ENCODE measurements at places on chromosomes 11 and 22. TPM values are rescaled to one million over a fixed set of nuclear protein-coding genes. Genes with fewer than 3 reads are reported as not detected.

GRCh38 chr11:14975252-14975587 is 3.1 kb upstream of the CALCA start:
- DNase-seq, result no peak

GRCh38 chr11:78973876-78974275 is 399.2 kb upstream of the NARS2 start:
- DNase-seq, result no peak

- DNase-seq, result no peak
Observed at GRCh38 chr11:132994966-132995365, 537.3 kb downstream of the OPCML start.

- DNase-seq, result no peak
Observed at GRCh38 chr11:48036011-48036410, 55.7 kb downstream of the PTPRJ start.

GRCh38 chr11:3942160-3942955 is 86.9 kb downstream of the STIM1 start:
- no peak for DNase-seq

DNA sequence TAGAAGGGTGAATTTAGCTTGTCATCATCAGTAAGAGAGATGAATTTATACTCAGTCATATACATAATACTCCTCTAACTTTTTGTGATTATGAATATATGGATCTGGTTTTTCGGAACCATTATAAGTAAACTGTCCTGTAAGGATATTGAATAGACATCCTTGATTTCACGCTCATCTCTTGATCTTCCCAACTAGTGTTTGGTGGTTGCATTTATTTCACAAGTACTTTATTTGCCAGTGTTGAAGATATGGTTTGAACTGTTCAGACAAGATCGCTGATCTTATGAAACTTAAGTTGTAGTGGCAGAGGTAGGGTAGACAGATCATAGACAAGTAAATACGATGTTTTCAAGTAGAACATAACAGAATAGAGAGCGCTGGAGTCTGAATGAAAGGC is 3.0 kb downstream of the FBXO7 start:
- no peak for DNase-seq

EXPH5 gene
- 28.6 TPM for total RNA-seq

DNA sequence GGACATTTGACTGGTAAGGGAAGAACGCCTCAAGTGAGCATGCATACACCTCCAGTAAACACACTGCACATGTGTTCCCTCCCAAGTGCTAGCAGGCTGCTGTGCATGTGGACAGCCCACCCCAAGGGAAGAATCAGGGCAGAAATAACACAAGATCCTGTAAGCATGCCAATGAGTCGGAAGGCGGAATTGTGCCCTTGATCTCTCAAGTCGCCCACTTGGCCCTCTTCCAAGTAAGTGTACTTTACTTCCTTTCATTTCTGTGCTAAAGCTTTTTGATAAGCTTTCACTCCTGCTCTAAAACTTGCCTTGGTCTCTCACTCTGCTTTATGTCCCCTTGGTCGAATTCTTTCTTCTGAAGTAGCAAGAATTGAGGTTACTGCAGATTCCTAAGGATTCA is 139.6 kb downstream of the TRPC6 start:
- no peak for DNase-seq

PKDREJ gene
- total RNA-seq, result 0.19 TPM

DNA sequence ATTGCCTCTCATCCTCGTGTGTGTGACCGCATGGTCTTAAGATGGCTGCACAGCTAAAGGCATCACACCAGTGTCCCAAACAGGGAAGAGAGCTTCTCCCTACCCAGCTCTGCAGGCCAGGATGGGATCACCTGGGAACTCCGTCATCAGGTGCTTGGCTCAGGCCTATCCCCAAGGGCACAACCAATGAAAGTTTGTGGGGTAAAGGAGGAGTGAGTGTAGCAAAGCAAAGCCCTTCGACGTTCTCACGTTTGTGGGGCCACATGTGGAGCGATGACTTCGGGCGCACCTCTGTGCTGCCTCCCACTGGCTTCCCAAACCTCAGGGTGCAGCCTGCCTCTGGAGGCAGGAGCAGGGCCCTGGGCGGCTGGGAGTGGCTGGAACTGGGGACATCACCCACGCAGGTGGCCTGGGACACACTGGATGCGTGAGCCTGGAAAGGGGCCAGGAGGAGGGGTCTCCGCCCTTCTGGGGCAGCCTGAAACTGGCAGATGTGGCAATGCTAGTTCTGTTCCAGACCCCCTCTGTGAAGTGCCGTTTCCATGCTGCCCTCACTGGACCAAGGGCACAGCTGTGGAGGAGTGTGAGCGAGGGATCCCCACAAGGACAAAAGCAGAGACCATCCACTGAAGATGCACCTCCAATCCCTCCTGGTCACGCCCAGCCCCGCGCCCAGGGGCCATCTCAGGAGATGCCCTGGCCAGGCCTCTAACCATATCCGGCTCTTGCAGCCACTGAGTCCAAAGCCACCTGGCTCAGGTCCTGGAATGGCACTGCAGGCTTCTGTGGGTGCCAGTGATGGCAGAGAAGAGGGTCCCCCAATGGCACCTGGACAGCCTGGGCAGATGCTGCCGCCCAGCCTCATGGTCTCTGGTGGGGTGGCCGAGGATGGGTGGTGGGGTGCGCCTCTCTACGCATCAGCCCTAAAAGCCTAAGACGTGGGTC is 30.6 kb upstream of the GAL start:
- no peak for DNase-seq

DNA sequence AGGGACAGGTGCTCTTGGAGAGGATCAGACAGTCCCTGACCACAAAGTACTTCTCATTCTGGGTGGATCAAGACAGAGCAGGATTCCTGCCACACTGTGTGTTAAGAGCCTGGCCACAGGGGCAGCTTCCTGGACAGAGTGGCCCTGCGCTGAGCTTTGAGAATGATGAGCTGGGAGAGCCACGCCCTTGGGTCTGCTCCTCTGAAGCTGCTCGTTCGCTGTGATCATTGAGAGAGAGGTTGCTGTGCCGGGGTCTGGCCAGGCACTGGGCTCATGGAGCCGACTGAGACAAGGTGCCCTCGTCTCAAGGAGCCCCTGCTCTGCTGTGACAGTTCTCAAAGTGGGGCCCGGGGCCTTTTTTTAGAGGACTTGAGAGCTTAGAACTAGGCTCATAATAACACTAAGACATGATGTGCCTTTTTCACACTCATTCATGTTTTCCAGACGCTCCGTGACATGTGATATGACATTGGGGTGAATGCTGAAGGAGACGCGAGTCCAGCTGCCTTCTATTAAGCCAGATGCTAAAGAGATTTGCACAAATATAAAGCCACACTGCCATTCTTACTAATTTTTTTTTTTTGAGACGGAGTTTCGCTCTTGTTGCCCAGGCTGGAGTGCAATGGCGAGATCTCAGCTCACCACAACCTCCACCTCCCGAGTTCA is 1.6 kb upstream of the MFRP start:
- no peak for DNase-seq

Measured in esophagus squamous epithelium (tissue), 5 donors.